ENCODE measurements at places on chromosomes 7 and 10. TPM values are rescaled to one million over a fixed set of nuclear protein-coding genes. Genes with fewer than 3 reads are reported as not detected.

DNA sequence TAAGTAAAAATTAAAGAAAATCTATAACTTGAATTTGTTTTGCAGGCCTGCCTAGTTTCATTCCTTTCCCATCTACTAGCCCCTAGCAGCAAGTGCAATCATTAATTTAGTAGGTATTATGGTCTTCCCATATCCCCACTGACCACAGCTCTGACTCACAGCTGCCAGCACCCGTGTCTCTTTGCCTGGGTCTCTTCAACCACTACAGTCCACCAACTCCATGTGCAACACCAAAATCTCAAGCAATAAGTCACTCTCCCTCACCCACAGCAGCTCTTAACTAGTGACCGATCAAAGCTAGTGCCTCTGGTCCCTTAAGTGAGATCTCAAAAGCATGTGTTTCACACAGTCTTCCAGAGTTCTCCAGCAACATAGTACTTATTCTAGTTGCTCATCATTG, 26.0 kb upstream of the THSD7A start:
- H3K4me1 ChIP-seq, result no peaks in the 10 kb centered on the region
- no peak overlapping the region for H3K27ac ChIP-seq
- H3K36me3 ChIP-seq, result no peaks in the 10 kb centered on the region
- H3K27me3 ChIP-seq, result no peaks in the 10 kb centered on the region
- no peak for DNase-seq
- H3K4me3 ChIP-seq, result no peak overlapping the region

- H3K27ac ChIP-seq, result peak overlapping the region; percentile 98
- H3K4me1 ChIP-seq, result peaks cover 48% of the 10 kb centered on the region
- H3K27me3 ChIP-seq, result no peaks in the 10 kb centered on the region
- peaks cover 32% of the 10 kb centered on the region for H3K36me3 ChIP-seq
These were observed 1.7 kb downstream of the STN1 start for GRCh38 chr10:103916254-103916653.

GRCh38 chr10:88851706-88852105, at the start of gene ANKRD22:
TSS of gene ANKRD22 (minus strand) at chr10:88851844. CDS start at chr10:88851607, 237 bp downstream.
- peaks cover 20% of the 10 kb centered on the region for H3K4me1 ChIP-seq
- DNase-seq, result no peak
- H3K27ac ChIP-seq, result no peak within 1 kb of the TSS
- no peak within 1 kb of the TSS for H3K4me3 ChIP-seq

The ATP5F1C gene
- 295 TPM for total RNA-seq

The PLA2G12B gene
- not detected for total RNA-seq

All from activated CD4-positive, alpha-beta memory T cell treated with anti-CD3 and anti-CD28 coated beads for 36 hours (primary cell).